ENCODE measurements at places on chromosomes 1 and 21.

GRCh38 chr1:27633298-27633610 is 1.7 kb downstream of the FGR start:
- no peak for DNase-seq

GRCh38 chr1:44030605-44031251 is 534 bp downstream of the SLC6A9 start:
- DNase-seq = peak; percentile 82

DNA sequence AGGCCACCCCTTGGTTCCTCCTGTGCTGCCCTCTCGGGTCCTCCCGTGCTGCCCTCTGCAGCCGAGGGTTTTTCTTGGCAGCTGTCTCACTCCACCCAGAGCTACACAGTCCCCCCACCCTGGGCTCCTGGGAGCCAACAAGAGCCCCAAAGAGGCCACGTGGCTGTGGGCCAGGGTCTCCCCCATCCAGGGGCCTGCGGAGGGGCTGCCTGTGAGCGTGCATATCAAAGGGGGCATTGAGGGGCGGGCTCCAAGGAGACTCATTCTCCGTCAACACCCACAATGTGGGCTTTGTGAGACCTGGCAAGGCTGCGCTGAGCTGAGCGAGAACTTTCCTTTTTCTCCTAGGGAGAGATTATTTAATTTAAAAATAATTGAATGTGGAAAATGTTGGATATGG is 108.7 kb upstream of the ARHGEF16 start:
- DNase-seq = no peak

DNA sequence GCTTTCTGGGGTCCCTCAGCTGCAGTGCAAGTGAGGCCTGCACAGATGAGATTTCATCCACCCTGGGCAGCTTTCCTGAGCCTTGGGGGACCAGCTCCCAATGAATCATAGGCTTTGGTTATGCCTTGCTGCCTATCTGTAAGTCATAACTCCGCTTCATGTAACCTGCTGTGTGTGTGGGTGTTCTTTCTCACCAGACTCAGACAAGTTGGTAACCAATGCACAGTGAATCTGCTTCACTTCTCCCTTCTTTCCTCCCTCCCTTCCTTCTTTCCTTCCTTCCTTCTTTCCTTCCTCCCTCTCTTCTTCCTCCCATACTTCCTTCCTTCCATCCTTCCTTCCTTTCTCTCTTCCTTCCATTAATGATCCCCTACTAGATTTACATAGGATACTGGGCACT is 34.4 kb upstream of the PSMB2 start:
- DNase-seq = no peak

DNA sequence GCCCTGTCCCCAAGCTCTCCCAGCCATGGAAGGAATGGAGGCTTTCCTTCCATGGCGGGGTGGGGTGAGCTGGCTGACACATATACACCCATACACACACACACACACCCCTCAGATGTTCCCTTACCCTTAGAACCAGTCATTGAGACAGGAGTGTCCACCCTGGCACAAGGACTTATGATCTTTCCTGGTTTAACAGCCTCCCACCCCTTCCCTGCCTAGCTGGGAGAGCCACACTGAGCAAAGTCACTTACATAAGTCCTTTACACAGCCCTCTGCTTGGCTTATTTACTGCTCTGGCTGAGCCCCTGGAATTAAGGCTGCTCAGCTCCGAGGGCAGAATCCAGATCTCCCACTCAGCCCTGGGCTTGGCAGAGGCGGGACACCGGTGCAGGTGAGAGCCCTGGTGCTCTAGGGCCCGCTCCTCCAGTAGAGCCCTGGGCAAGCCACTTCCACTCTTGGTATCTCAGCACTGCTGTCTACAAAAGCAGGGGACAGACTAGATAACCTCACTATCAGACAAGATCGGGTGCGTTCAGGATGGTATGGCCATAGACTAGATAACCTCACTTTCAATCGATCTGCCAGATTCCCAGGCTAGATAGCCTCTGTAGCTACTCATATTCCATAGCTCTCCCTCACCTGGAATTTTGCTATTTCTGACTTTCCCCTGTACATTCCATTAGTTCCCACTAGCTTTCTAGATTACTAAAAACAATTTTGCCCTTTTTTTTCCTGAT is 16.7 kb downstream of the SLC6A9 start:
- peak; percentile 3 for DNase-seq

GRCh38 chr1:9291914-9292360 is 757 bp upstream of the SPSB1 start:
- peak; percentile 85 for DNase-seq

Measured in right cardiac atrium (tissue), 5 donors.